Immature natural killer cell (primary cell): ENCODE measurements at places on chromosomes 4 and X. TPM values are rescaled to one million over a fixed set of nuclear protein-coding genes. Genes with fewer than 3 reads are reported as not detected.

GALNT7 gene
- polyA plus RNA-seq, result 6.8 TPM

- no peak overlapping the region for H3K27ac ChIP-seq
- no peaks in the 10 kb centered on the region for H3K36me3 ChIP-seq
- H3K4me1 ChIP-seq, result no peaks in the 10 kb centered on the region
- H3K4me3 ChIP-seq, result no peak overlapping the region
- no peak for DNase-seq
Observed at GRCh38 chr4:41927796-41928499, 7.3 kb upstream of the TMEM33 start.

DNA sequence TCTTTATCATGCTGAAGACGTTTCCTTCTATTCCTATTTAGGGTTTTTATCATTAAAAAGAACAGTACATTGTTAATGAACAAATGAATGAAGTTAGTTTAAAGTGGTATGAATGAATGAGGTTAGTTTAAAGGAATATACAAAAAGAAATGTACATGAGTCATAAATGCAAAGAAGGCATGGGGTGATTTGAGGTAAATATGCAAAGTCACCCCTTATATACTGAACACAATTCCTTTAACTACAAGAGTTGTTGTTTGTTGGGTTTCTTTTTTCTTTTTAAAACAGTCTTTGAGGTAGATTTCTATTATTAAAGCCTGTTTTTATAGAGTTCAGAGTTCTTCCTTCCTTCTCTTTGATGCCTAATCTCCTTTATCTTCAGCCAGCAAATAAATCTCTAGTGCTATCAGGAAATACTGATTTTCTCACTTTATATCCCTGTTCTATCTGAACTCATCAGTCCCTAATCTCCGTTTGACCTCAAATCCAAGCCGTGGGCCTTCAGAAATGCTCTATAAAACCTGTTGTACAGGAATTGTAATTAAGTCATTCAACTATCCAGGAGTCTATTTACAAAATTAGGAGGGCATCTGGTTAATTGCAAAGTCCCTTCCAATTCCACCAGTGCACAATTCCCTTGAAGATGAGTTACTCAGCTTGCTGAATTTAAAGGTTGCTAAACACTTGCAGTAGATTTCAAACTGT, 31.6 kb upstream of the ABCG2 start:
- DNase-seq, result no peak

GRCh38 chrX:103883533-103883932, 51.5 kb upstream of the RAB9B start:
- H3K4me1 ChIP-seq, result no peaks in the 10 kb centered on the region
- no peak overlapping the region for H3K4me3 ChIP-seq
- no peak overlapping the region for H3K27ac ChIP-seq
- no peaks in the 10 kb centered on the region for H3K36me3 ChIP-seq

GRK4 gene
- polyA plus RNA-seq, result 2.7 TPM

PIN4 gene
- polyA plus RNA-seq, result 33.3 TPM

TRIML2 gene
- not detected for polyA plus RNA-seq

- peak overlapping the region; percentile 95 for H3K4me3 ChIP-seq
- peaks cover 22% of the 10 kb centered on the region for H3K27me3 ChIP-seq
- peak; percentile 24 for DNase-seq
- H3K4me1 ChIP-seq, result peaks cover 32% of the 10 kb centered on the region
- H3K27ac ChIP-seq, result peak overlapping the region; percentile 91
Observed at GRCh38 chrX:80808881-80809411, 731 bp downstream of the BRWD3 start.

VCX3A gene
- polyA plus RNA-seq, result not detected

NDST3 gene
- polyA plus RNA-seq, result not detected

- no peak overlapping the region for H3K4me3 ChIP-seq
- DNase-seq, result no peak
- no peaks in the 10 kb centered on the region for H3K4me1 ChIP-seq
- no peak overlapping the region for H3K27ac ChIP-seq
Observed at GRCh38 chr4:11438647-11439046, 10.0 kb upstream of the HS3ST1 start.

DNA sequence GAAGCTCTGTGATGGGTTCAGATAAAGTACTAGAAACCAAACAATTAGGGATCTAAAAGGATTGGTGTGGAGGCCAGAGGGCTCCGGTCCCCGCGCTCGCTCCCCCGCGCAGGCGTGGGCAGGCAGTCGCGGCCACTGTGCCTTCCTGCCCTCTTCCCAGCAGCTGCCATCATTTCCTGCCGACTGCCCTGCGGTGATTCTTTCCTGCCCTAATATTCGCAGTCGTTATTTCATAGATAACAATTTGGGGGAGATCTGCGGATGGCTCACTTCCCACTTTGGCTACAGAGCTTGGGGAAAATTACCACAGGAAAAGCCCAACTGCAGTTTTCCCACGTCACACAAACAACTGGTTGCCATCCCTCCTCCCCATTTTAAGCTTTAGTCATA, 2.2 kb downstream of the GRIA2 start:
- H3K36me3 ChIP-seq, result peaks cover 9% of the 10 kb centered on the region
- H3K4me3 ChIP-seq, result no peak overlapping the region
- H3K27ac ChIP-seq, result no peak overlapping the region
- DNase-seq, result no peak

DNA sequence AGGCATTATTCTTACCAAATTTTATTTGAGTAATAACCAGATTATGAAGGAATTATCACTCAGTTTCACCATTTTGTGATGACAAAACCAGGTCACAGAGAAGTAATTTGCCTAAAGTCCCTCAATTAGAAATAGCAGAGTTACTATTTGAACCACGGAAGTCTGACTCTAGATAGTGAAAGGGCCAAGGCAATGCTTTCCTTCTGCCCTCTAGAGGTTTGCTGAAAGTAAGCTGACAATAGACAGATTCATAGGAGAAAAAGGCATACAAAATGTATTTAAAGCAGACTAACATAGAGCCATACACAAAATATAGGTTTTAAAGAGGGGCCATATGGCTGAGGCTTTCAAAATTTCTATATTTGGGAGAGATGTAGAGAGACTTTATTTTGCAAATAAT, 43.1 kb downstream of the CXXC4 start:
- H3K27me3 ChIP-seq, result no peaks in the 10 kb centered on the region
- H3K36me3 ChIP-seq, result no peaks in the 10 kb centered on the region
- H3K4me1 ChIP-seq, result no peaks in the 10 kb centered on the region

DNA sequence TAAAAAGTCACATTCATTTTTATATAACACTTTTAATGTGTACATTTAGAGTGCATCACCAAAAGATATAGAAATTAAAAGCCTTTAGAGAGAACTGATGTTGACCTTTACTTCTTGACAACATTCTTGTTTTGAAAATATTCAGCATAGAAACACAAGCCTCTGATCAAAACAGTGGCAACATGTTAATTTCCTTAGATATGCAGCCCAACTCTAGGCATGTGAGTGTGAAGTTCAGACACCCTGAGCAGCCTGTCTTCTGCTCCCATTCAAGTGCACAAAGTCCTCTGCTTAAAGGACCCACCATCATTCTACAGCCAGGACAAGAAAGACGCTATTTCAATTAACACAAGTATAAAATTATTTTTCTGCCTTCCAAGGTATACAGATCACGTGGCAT, 60.0 kb downstream of the PPP3CA start:
- no peak overlapping the region for H3K4me3 ChIP-seq
- peaks cover 76% of the 10 kb centered on the region for H3K4me1 ChIP-seq
- H3K36me3 ChIP-seq, result no peaks in the 10 kb centered on the region
- no peak for DNase-seq
- H3K27me3 ChIP-seq, result no peaks in the 10 kb centered on the region
- H3K27ac ChIP-seq, result peak overlapping the region; percentile 73

- no peak overlapping the region for H3K27ac ChIP-seq
- no peaks in the 10 kb centered on the region for H3K4me1 ChIP-seq
- H3K4me3 ChIP-seq, result no peak overlapping the region
- H3K27me3 ChIP-seq, result no peaks in the 10 kb centered on the region
Observed at GRCh38 chr4:167868163-167868562, 224.2 kb upstream of the ANXA10 start.

KCNE5 gene
- polyA plus RNA-seq, result not detected
